Mesothelial cell of epicardium (in vitro differentiated cells): ENCODE measurements at places on chromosomes 7 and 10.

GRCh38 chr7:118288098-118288497 lies 63.6 kb downstream of the ANKRD7 start:
- H3K27me3 ChIP-seq: no peaks in the 10 kb centered on the region
- no peak overlapping the region for H3K4me3 ChIP-seq
- H3K4me1 ChIP-seq: no peaks in the 10 kb centered on the region
- H3K27ac ChIP-seq: no peak overlapping the region
- DNase-seq: no peak
- no peaks in the 10 kb centered on the region for H3K36me3 ChIP-seq

DNA sequence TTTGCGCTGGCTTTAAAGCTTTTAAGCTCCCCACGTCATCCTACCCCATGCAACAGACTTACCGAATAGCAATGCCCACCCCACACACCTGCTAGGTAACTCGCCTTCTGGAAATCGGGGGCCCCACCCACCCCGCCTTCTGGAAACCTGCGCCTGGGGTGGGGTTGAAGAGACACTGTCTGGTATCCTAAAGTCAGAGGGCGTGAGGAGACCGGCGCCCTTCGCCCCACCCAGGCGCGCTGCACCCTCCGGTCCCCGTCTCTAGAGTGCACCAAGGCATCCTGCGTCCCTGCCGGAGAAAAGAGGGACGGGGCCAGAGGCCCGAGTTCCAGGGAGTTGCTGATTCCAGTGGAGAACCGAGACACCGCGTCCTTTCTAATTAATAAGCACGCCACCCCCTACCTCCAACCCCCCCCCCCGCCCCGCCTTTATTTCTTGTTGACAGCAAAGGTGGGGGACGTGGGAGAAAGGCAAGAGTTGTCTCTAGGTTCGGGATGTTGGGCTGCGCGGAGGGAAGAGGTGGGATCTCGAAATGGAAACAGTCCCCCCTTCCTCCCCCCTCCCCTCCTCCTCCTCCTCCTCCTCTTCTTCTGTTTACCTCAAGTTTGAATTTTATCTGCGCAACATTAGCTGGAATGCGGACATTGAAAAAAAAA lies 220.9 kb upstream of the MKLN1 start:
- peak overlapping the region; percentile 93 for H3K27ac ChIP-seq
- no peaks in the 10 kb centered on the region for H3K36me3 ChIP-seq
- H3K27me3 ChIP-seq: peaks cover 61% of the 10 kb centered on the region
- DNase-seq: no peak
- peaks cover 38% of the 10 kb centered on the region for H3K4me1 ChIP-seq

- H3K4me1 ChIP-seq: peaks cover 17% of the 10 kb centered on the region
- no peak overlapping the region for H3K27ac ChIP-seq
- no peak overlapping the region for H3K4me3 ChIP-seq
- no peak for DNase-seq
- no peaks in the 10 kb centered on the region for H3K27me3 ChIP-seq
These were observed 78.5 kb downstream of the CREB5 start for GRCh38 chr7:28490831-28491230.

DNA sequence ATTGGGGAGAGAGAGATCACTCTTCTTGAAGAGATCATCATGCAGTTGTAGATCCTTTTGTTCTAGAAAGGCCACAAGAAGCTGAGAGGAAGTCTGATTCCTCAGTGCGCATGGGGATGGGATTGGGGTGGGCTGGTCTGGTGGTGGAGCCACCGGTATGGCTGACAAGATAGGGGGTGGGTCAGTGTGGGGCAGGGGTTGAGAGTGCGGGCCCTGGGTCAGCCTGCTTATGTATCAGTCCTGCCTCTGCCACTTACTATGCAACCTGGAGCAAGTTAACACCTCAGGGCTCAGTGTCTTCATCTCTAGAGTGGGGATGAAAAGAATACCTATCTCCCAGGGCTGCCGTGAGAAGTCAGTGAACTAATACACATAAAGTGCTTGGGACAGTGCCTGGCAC lies 8.0 kb downstream of the SMARCD3 start:
- DNase-seq: no peak
- H3K4me1 ChIP-seq: peaks cover 11% of the 10 kb centered on the region
- peaks cover 10% of the 10 kb centered on the region for H3K36me3 ChIP-seq
- no peak overlapping the region for H3K4me3 ChIP-seq
- no peaks in the 10 kb centered on the region for H3K27me3 ChIP-seq

GRCh38 chr7:49845626-49846025 lies 72.2 kb downstream of the VWC2 start:
- H3K27me3 ChIP-seq: peaks cover 2% of the 10 kb centered on the region
- no peaks in the 10 kb centered on the region for H3K36me3 ChIP-seq
- no peak overlapping the region for H3K27ac ChIP-seq

GRCh38 chr7:157903296-157903695 lies 566.5 kb downstream of the DNAJB6 start:
- no peaks in the 10 kb centered on the region for H3K36me3 ChIP-seq
- H3K27me3 ChIP-seq: peaks cover 4% of the 10 kb centered on the region
- no peaks in the 10 kb centered on the region for H3K4me1 ChIP-seq
- no peak for DNase-seq

DNA sequence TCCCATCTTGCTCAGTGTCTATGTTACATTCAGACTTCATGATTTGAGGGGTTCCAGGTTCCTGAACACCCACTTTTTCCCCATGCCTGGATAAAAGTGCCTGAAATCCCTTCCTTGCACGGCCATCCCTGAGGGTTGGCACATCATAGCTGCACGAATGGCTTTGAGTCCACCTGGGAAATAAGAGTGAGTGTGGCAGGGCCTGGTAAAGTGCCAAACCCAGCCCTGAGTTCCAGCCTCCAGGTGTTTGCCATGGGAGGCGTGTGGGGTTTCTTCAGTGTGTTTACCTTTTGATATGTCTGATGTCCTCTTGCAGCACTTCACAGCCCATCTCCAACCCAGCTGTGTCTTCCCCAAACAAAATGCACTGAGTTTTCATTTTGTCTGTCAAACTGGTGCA lies 145.7 kb downstream of the PAXIP1 start:
- H3K4me3 ChIP-seq: no peak overlapping the region
- no peak overlapping the region for H3K27ac ChIP-seq
- no peak for DNase-seq
- no peaks in the 10 kb centered on the region for H3K4me1 ChIP-seq
- no peaks in the 10 kb centered on the region for H3K36me3 ChIP-seq
- peaks cover 2% of the 10 kb centered on the region for H3K27me3 ChIP-seq

- peaks cover 18% of the 10 kb centered on the region for H3K27me3 ChIP-seq
- no peak for DNase-seq
- no peaks in the 10 kb centered on the region for H3K36me3 ChIP-seq
- no peaks in the 10 kb centered on the region for H3K4me1 ChIP-seq
These were observed 67.8 kb downstream of the TBXAS1 start for GRCh38 chr7:139896831-139897230.

GRCh38 chr7:87038993-87039690 lies 20.3 kb downstream of the ELAPOR2 start:
- peaks cover 5% of the 10 kb centered on the region for H3K36me3 ChIP-seq
- H3K4me1 ChIP-seq: peaks cover 12% of the 10 kb centered on the region
- DNase-seq: no peak

DNA sequence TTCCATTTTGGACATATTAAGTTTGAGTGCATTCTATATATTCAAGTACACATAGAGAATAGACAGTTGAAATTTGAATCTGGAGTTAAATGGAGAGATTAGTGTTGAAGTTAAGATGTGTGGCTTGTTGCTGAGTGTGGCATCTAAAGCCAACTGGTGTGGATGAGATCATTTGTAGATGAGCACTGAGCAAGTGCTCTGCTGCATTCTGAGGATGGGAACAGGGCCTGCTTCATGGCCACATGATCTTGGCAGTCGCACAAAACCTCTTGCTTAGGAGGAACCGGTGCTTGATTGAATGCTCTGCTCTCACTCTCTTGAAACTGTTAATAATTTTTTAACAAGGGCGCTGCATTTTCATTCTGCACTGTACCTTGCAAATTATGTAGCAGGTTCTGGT lies 62.0 kb downstream of the EPDR1 start:
- H3K4me3 ChIP-seq: no peak overlapping the region
- H3K4me1 ChIP-seq: peaks cover 10% of the 10 kb centered on the region
- no peaks in the 10 kb centered on the region for H3K36me3 ChIP-seq
- DNase-seq: no peak

DNA sequence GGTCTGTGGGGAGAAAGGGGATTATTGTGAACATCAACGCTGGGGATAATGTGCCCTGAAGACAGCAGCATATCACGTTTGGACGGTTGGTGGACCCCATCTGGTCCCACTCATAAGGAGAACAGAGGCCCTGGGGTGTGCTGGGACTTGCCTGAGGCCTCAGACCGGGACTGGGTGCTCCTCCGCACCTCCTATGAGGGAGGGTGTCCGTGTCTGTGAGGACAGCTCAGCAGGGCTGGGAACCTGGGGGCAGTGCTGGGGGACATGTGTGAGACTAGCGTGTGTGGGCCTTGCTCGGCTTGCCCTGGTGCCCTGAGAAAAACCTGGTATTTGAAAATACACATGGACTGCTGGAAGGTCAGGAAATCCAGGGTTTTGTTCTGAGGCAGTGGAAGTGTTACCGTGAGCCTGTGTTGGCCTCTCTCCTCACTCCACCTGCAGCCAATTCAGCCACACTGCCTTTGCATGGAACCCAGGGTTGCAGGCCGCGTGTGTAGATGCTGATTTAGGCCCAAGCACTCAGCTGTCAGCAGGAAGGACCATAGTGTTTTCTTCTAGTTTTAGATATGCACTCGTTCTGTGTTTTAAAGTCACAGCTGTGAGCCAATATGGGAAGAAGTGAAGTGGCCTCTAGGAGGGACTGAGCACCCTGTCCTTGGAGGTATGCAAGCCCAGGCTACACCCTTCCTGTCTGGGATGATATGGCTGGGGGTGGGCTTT lies 13.4 kb upstream of the SH2D4B start:
- DNase-seq: no peak
- peaks cover 9% of the 10 kb centered on the region for H3K4me1 ChIP-seq
- H3K27me3 ChIP-seq: no peaks in the 10 kb centered on the region

GRCh38 chr10:114392112-114392835 lies 12.0 kb downstream of the AFAP1L2 start:
- peaks cover 2% of the 10 kb centered on the region for H3K27me3 ChIP-seq
- H3K4me1 ChIP-seq: peaks cover 7% of the 10 kb centered on the region
- no peak overlapping the region for H3K4me3 ChIP-seq
- no peaks in the 10 kb centered on the region for H3K36me3 ChIP-seq

DNA sequence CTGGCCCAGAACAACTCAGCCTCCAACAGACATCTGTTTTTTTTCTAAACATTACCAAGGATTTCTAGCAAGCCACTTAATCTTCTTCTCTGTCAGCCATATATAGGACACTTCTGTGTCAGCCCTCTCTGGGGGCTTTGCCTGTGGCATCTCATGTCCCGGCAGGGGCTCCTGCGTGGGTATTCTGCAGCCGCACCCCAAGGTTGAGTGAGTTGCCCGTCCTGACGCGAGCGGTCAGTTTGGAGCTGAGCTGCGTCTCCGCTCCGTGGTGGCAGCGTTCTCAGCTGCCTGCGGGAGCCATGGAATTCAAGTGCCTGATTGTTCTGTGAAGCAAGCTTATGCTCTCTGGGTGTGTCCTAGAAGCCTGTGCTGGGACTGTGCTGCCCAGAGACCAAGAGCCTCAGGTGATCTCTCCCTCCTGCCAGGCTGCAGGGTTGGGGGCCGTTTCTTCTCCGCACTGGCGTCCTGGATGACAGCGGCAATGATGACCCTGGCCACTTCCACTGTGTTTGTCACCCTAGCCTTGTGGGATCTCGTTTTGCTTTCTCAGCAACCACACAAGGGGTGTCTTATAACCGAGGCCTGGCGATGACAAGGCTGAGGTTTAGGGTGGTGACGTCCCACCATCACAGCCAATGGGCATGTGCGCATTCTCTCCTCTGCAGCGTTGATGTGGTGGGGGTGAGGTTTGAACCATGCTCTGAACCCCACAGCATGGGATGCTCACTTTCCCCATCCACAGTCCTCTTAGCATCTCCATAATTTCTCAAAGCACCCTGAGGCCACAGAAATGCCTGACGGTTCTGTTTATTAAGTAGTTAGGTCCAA lies 612.6 kb upstream of the FOXK1 start:
- H3K27ac ChIP-seq: no peak overlapping the region
- H3K4me1 ChIP-seq: peaks cover 11% of the 10 kb centered on the region
- no peaks in the 10 kb centered on the region for H3K27me3 ChIP-seq
- DNase-seq: no peak
- peaks cover 3% of the 10 kb centered on the region for H3K36me3 ChIP-seq

GRCh38 chr10:103542764-103543616 lies 49.5 kb downstream of the NEURL1 start:
- H3K27me3 ChIP-seq: peaks cover 13% of the 10 kb centered on the region
- H3K36me3 ChIP-seq: no peaks in the 10 kb centered on the region
- DNase-seq: no peak
- peak overlapping the region; percentile 43 for H3K4me3 ChIP-seq
- peaks cover 26% of the 10 kb centered on the region for H3K4me1 ChIP-seq

- no peak overlapping the region for H3K27ac ChIP-seq
- H3K4me1 ChIP-seq: peaks cover 8% of the 10 kb centered on the region
- H3K27me3 ChIP-seq: peaks cover 6% of the 10 kb centered on the region
- DNase-seq: no peak
- no peak overlapping the region for H3K4me3 ChIP-seq
These were observed 52.9 kb downstream of the CAMK2B start for GRCh38 chr7:44272456-44272855.

DNA sequence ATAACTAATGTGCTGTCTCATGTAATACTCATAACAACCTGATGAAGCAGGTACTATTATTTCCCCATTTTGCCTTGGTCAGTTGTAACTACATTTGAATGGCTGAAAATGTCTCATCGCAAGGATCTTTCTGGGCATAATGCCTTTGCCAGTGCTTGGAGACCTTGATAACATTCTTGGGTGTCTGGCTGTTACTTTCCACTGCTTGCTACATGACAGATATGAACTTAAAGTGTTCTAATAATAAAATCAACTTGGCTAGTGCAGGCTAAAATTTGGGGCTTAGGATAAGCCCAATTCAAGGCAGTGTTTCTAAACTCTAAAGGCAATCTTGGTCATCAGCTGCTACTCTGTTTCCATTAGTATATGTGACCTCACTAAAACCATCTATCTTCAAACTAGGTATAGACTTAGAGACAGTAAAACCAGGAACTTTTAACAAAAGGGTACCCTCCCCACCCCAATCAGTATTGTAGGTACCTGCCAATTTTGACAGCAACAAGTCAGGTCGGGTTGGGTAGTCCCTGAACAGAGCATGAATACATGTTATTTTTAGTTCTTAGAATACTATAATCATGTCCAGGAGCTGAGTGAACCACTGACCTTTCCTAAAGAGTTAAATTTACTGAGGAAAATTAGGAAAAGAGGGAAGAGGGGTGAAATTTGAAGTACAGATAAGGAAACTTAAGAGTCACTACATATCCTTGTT lies 68.2 kb upstream of the AHR start:
- H3K36me3 ChIP-seq: peaks cover 1% of the 10 kb centered on the region
- H3K27me3 ChIP-seq: no peaks in the 10 kb centered on the region
- H3K4me1 ChIP-seq: peaks cover 10% of the 10 kb centered on the region
- H3K27ac ChIP-seq: no peak overlapping the region
- no peak for DNase-seq

DNA sequence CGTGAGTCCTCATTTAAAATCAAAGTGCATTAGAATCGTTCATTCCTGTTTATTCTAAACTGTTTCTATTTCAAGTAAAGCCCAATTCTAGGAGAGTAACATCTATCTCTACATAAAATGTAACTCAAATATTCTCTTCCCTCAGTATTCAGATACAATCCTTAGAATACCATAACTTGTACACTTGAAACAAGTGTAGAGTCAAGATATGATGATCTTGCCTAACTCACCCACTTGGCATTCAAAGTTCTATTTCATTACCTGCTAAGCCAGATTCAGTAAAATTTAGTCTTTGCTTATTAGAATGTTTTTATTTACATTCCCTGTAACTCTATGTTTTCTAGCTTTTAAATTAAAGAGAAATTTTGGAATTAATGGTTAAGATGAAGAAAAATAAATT lies 31.6 kb downstream of the PRPS1L1 start:
- no peak overlapping the region for H3K4me3 ChIP-seq
- DNase-seq: no peak
- H3K27ac ChIP-seq: no peak overlapping the region
- H3K27me3 ChIP-seq: no peaks in the 10 kb centered on the region
